ENCODE measurements at places on chromosomes 7 and 10.

DNA sequence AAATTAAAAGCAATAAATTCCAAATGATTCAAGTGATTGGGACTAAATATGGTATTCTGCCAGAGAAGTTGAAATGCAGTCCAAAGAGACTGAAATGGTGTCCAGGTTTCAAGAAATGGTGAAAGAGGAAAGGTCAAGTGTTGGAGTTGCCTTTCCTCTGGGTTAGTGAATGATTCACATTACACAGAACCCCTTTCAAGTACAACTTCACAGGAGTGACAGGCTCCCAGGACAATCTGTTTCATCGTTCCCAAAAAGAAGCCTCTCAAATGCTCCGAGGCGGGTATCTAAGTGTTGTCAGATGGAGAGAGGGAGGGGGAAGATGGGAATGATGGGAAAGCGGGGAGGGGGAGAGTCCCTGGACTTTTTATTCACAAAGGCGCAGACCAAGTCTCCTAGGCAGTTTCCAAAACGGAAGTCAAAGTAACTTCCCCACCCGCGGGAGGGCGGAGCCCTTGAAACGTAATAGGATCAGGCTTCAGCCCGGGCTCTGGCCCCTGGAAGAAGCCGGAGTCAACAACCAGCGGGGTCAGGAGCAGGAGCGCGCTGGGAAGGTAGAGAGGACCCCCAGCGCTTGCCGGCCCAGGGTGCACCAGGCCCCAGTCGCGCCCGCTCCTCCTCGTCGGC is 754 bp downstream of the SLC25A13 start:
- peak; percentile 98 for DNase-seq

- no peak for DNase-seq
Measured at GRCh38 chr10:52434734-52435133, 120.7 kb downstream of the DKK1 start.

DNA sequence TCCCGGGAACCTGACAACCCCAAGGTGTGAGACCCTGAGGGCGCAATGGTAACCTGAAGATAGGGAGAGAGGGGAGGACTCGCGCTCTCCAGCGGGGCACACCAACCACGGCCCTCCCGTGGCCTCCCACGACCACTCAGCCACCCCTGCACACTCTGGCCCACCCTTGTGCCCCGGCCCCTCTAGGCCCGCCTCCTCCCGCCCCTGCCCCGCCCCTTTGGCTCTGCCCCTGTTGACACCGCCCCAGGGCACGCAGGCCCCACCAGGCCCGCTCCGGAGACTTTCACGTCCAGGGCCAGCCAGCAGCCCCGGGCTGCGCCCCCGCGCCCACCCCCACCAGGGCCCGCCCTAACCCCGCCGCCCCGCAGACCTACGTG is 10.9 kb downstream of the ATG9B start:
- DNase-seq: no peak

- DNase-seq: no peak
Measured at GRCh38 chr7:78563191-78563590, 764.6 kb downstream of the PHTF2 start.

- DNase-seq: no peak
Measured at GRCh38 chr10:71094712-71095390, 117.5 kb upstream of the UNC5B start.

DNA sequence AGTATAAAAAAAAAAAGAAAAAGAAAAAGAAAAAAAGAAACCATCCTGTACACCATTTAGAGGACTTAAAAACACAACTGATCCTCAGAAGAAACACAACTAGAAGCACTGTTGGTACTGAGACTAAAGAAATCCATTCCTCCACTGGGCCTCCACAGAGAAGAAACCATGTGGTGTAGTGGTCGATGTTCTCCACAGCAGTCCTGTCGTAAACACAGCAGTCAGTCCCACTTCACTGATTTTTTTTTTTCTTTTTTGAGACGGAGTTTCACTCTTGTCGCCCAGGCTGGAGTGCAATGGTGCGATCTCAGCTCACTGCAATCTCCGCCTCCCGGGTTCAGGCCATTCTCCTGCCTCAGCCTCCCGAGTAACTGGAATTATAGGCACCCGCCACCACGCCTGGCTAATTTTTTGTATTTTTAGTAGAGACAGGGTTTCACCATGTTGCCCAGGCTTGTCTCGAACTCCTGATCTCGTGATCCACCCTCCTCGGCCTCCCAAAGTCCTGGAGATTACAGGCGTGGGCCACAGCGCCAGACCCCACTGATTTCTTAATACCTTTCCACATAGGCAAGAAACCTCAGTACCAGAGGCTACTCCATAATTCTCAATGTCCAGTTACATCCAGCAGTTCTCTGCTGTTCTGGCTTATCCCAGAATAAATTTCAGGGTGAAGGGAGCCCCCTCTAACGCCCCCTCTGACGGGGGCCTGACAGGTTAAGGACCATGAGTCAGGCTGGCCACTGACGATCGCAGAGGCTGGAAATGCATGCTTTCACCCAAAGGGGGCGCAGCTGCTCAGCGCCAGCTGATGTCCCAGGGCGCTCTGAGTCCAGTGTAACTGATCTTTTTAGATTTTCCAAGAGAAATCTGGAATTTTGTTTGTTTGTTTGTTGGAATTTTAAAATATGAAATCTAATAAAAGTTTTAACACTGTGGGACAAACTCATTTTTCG is 24.8 kb upstream of the FFAR4 start:
- peak; percentile 56 for DNase-seq

GRCh38 chr7:92813390-92814024 is 22.9 kb downstream of the CDK6 start:
- DNase-seq: no peak

DNA sequence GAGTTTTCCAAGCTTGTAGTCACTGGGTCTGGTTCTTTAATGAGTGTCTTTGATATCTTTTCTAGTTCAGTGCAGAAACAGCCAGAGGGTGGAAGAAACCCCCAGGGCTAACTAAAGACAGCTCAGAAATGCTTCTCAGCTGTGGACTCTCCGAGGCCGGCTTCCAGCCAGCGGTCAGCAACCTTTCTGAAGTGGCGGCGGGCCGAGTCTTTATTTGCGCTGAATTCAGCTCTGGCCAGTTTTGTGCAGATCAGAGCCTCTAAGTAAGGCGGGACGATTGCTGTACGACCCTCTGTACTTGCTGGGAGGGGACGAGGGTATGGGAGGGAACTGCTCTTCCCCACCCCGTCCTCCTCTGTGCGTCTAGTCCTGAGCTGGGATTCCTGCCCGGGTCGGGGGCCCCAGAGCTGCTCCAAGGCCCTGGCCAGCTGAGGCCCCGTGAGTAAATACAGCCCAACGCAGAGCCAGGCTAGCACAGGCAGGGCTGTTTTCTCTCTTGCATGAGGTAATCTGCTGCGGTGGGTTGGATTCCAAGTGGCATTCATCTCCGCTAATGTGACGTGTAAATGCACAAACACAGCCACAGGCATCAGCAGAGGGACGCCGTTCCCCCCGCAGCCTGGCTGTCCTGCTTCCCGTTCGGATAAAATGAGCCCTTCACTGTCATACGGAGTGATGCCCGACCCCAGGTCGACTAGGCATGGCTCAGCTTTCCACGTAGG is 159.8 kb downstream of the PIP4K2A start:
- no peak for DNase-seq

GRCh38 chr10:128571745-128572144 is 445.5 kb upstream of the MKI67 start:
- no peak for DNase-seq

GRCh38 chr10:26242706-26243350 is 26.3 kb downstream of the GAD2 start:
- DNase-seq: no peak

- no peak for DNase-seq
Measured at GRCh38 chr10:28954211-28954610, 276.9 kb downstream of the BAMBI start.

- DNase-seq: no peak
Measured at GRCh38 chr7:22826593-22826992, 3.9 kb upstream of the TOMM7 start.

DNA sequence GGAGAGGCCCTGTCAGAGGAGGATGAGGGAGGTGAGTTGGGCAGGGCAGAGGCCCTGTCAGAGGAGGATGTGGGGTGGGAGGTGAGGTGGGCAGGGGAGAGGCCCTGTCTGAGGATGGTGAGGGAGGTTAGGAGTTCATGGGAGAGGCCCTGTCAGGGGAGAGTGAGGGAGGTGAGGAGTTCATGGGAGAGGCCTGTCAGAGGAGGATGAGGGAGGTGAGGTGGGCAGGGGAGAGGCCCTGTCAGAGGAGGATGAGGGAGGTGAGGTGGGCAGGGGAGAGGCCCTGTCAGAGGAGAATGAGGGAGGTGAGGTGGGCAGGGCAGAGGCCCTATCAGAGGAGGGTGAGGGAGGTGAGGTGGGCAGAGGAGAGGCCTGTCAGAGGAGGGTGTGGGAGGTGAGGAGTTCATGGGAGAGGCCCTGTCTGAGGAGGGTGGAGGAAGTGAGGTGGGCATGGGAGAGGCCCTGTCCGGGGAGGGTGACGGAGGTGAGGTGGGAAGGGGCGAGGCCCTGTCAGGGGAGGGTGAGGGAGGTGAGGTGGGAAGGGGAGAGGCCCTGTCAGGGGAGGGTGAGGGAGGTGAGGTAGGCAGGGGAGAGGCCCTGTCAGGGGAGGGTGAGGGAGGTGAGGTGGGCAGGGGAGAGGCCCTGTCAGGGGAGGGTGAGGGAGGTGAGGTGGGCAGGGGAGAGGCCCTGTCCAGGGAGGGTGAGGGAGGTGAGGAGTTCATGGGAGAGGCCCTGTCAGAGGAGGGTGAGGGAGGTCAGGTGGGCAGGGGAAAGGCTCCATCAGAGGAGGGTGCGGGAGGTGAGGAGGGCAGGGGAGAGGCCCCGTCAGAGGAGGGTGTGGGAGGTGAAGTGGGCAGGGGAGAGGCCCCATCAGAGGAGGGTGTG is 73.7 kb downstream of the INPP5A start:
- DNase-seq: no peak

DNA sequence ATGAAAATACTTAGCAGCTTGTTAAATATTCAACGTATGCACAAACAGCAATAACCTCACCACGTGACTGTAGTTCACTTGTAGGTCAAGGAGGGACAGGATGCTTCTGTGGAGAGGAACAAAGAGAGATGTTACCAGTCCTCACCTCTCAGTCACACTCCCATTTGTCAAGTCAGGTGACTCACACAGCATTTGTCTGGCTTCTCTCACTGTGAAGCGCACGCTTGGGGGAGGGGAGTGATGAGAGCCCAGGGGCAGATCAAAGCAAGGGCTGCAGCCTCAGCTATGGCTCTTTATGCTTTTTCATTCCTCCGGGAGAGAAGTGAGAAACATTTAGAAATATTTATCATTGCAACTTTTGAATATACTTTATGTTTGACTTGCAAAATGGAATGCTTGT is 2.9 kb upstream of the RBM20 start:
- DNase-seq: peak; percentile 23

DNA sequence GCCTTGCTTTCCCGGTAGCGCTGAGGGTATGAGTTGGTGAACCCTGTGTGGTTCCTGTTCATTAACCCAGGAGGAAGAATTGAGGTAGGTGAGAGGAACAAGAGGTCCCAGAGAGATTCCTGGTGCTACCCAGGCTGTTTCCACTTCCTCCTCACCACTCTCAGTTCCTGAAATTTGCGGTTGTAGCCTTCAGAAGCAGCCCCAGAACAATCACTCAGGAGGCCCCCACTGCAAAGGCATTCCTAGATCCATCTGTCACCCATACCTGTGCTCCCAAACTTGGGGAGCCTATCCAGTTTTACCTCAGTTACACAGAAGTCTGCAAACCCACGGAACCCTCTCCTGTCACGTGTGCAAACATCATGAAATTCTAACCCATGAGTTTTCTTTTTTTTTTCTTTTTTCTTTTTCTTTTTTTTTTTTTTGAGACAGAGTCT is 9.0 kb upstream of the PIP4K2A start:
- peak; percentile 10 for DNase-seq

GRCh38 chr7:2247141-2247995 is 5.3 kb downstream of the NUDT1 start:
- peak; percentile 1 for DNase-seq

GRCh38 chr10:84613336-84614021 is 285.1 kb downstream of the CCSER2 start:
- peak; percentile 53 for DNase-seq

GRCh38 chr10:21424459-21424861 is 101.0 kb downstream of the SKIDA1 start:
- no peak for DNase-seq

- DNase-seq: no peak
Measured at GRCh38 chr7:155670521-155670920, 26.1 kb downstream of the RBM33 start.

GRCh38 chr10:101214446-101215396 is 14.5 kb downstream of the LBX1 start:
- DNase-seq: peak; percentile 81

DNA sequence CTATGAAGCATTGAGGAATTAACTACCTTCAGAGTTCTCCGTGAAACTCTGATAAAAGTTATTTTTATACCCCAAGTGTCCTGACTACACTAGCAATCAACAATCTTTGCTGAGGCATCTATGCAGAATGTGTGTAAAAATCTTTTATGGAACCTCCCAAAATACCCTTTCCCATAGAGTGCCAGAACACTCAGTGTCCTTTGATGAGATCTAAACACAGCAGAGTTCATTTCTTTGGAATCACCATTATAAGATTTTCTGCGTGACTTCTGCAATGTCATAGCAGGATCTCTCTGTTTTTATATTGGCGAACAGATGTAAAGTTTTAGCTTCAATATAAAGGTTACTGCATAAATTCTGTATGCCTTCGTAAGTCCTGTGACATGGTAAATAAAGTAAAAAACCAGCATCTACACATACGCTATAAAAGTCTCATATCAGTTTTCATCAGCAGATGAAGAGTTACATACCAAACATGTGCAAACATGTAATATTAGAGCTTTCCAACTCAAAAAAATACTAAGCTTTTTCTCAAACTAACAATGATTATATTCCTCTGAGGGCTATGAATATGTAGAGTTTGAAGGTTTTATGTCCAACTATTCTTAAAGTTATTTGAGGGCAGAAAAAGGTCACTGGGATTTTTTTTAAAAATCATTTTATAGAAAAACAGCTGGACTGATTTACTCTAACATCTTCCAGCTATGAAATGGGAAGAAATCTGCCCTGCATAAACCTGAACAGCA is 67.2 kb downstream of the SKIDA1 start:
- no peak for DNase-seq

GRCh38 chr10:45280113-45280760 is 35.2 kb downstream of the OR13A1 start:
- DNase-seq: peak; percentile 49
